ENCODE measurements at places on chromosomes 3 and 15.
A peak's percentile ranks its signal among the peaks of the same experiment; 100 is the strongest.

GRCh38 chr3:195818301-195818700 lies 6.6 kb upstream of the MUC4 start:
- no peak for DNase-seq

DNA sequence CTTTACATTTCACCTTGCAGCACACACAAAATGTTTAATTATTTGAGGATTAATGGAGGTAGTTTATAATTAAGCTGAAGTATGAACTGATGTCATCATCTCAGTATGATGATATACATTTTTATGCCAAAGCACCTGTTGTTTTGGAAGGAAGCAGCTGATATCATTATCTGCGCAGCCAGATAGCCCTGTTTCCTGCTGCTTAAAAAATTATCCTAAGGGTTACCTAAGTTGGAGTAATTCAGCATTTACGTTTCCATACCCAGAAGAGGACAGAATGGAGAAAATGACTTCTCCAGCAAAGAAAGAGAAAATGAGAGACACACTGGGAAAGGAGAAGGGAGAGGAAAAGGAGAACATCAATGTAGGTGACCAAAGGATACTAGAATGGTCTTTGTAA lies 370.3 kb upstream of the PLSCR5 start:
- DNase-seq, result no peak

- no peak for DNase-seq
Observed at GRCh38 chr15:57150066-57150865, 226.0 kb upstream of the CGNL1 start.

DNA sequence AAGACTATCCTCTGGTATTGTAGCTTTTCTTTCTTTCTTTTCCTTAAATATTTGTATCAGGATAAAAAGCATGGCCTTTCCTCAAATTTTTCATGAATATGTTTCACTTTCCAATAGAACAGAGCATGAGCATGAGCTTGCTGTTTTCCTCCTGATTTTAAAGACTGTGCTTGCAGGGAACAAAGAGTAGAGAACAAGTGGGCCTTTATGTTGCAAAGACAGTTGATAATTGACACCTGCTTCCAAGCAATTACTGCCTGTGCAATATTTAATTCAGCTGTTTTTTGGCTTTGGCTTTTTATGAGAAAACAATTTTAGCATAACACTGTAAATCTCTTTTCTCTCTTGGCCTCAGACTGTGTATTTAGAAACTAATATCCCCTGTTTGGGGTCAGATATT lies 263.6 kb upstream of the AZI2 start:
- DNase-seq, result no peak

DNA sequence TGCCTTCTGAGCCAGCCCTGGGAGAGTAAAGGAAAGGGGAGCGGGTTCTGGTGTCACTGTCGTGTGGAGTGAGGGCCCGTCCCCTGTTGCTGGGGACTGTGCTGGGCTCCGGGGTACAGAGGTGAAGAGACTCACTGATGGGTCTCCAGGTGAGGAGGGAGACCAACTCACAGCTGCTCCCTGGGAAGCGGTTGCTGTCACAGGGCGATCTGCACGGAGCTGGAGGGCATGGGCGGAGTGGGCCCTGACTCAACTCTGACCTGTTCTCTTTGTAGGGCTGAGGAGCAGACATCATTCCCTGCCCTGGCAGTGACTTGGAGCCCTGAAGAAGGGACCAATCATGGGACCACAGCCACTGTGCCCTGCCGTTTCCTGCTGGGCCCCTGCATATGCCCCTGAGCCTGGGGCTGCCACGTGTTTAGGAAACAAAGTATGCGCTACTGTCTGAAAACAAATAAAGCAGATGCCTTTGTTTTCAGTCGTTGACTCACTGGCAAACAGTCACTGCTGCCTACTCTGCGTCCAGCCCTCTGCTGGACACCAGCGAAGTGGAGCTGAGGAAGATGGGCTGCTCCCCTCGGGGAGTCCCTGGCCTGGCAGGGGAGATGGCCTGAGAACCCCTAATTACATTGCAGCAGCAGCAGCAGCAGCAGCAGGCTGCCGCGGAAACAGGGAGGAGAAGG lies 22.9 kb upstream of the PLXNA1 start:
- no peak for DNase-seq

GRCh38 chr3:184238246-184238818 lies 8.9 kb downstream of the VWA5B2 start:
- DNase-seq, result no peak

DNA sequence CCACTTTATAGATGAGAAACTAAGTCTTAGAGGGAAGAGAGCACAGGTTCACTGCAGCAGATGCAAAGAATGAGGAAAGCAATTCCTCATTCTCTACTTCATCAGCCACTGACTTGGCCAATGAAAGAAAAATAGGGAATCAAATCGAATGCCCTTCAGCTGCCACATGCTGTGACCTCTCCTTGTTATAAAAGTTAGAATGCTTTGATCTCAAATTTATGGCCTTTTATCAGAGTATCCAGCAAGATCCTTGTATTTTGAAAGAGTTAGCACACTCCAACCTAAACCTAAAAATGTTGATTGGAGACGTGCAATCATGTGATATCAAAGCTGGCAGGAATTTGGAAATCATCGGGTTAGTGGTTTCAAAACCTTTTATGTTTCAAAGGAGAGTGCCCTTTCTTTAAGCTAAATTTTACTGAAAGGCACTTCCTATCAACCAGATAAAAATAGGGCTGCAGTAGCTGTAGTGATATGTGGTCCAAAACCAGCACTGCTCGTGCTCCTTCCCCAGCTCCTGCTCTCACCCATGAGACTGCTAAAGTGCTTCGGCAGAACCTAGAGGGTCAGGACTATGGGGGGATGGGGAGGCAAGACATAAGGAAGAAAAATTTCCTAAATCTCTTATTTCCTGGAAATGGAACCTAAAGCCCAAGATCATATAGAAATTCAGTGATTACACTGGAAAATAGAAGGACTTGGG lies 617.0 kb downstream of the PYDC2 start:
- no peak for DNase-seq

GRCh38 chr3:22935040-22935439 lies 268.1 kb upstream of the UBE2E2 start:
- DNase-seq, result no peak

- no peak for DNase-seq
Observed at GRCh38 chr3:188721312-188721711, 450.5 kb upstream of the TPRG1 start.

GRCh38 chr15:29331669-29332068 lies 62.0 kb upstream of the NSMCE3 start:
- no peak for DNase-seq

DNA sequence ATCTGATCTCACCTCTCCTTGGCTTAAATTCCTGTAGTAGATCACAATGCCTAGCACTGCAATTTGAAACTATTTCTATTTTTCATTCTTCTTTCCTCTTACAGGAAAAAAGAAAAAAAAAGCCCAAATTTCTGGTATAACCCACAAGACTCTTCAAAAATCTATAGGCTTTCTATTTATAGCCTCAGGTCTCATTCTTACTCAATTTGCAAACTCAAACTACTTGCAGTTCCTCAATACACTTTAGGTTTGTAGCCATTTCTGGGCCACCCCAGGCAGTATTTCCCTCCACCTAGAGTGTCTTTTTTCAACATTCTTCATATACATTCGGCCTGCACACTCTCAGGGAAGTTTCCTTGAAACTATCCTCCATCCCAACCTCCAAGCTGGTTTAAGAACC lies 169.0 kb downstream of the TBC1D5 start:
- DNase-seq, result no peak

- DNase-seq, result no peak
Observed at GRCh38 chr3:8895829-8896228, 67.4 kb downstream of the RAD18 start.

GRCh38 chr3:26624209-26624765 lies 1.7 kb downstream of the LRRC3B start:
- peak; percentile 66 for DNase-seq

GRCh38 chr3:130851277-130851676 lies 42.6 kb upstream of the ATP2C1 start:
- no peak for DNase-seq

DNA sequence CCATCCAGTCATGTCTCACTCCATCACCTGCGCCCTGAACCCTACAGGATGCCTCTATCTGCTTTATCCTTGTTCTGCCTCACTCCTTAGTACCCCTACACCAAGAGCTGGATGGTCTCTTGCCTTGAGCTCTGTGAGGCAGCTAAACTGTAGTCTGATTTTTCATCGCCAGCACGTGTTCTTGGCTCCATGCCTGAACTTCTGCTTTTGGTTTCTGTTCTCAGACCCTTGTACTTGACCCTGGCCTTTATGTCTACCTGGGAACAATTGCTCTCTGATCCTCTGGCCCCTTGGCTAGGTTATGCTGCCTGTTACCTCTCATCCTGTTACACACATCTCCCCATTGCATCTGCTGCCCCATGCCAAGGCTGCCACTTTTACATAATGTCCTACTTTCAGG lies 318.0 kb upstream of the LMCD1 start:
- no peak for DNase-seq

- DNase-seq, result no peak
Observed at GRCh38 chr3:194100856-194101390, 35.0 kb upstream of the HES1 start.

GRCh38 chr15:58690703-58691102 lies 58.8 kb downstream of the ADAM10 start:
- DNase-seq, result no peak

DNA sequence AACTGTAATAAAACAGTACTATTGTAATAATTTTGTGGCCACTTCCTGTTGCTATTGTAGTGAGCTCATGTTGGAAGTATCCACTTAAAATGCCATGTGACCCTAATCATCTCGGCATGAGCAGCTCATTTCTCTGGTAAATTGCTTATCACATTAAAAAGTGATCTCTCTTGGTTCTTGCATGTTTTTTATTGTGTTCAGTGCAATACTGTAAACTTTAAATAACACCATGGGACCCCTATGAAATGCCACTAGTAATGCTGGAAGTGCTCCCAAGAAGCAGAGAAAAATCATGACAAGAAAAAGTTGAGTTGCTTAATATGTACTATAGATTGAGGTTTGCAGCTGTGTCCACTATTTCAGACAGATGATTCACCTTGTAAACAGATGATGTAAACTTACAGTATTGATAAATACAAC lies 45.6 kb downstream of the NMD3 start:
- DNase-seq, result no peak

DNA sequence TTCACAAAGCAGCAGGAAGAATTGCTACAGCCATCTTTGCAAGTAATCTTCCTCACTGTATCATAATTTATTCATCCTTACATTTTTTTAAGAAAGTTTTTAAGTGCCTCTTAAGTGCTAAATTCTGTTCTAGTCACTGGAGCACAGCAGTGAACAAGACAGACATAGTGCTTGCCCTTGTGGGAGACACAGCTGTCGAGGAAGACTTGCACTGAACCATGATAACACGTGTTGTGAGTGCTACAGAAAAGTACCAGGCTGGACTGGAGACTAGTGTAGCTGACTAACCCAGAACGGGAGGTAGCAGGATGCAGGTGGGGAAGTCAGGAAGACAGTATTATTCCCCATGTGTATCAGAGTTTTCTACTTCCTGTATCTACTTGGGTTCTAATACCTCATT lies 300.6 kb downstream of the TBL1XR1 start:
- DNase-seq, result no peak

GRCh38 chr3:17580901-17581300 lies 161.5 kb downstream of the TBC1D5 start:
- no peak for DNase-seq

- no peak for DNase-seq
Observed at GRCh38 chr3:54358969-54359694, 236.8 kb downstream of the CACNA2D3 start.

DNA sequence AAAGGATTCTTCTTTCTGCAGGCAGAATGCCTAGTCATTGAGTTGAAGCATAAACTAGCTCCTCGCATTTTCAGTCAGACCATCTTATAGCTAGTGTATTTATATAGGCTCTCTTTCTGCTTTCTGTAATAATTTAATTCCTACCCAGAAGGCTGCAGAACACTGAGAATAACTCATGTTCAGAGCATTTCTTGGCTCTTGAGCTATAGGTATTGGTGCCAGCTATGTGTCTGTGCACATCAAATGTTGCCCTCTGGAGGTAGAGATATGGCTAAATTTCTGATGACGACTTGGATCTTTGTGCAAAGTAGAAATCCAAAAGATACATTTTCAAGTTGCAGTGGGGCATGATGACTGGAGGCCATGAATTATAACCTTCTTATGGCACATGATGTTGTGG lies 336.2 kb upstream of the TPM1 start:
- DNase-seq, result no peak

- DNase-seq, result no peak
Observed at GRCh38 chr15:52924630-52925029, 134.5 kb upstream of the ONECUT1 start.

DNA sequence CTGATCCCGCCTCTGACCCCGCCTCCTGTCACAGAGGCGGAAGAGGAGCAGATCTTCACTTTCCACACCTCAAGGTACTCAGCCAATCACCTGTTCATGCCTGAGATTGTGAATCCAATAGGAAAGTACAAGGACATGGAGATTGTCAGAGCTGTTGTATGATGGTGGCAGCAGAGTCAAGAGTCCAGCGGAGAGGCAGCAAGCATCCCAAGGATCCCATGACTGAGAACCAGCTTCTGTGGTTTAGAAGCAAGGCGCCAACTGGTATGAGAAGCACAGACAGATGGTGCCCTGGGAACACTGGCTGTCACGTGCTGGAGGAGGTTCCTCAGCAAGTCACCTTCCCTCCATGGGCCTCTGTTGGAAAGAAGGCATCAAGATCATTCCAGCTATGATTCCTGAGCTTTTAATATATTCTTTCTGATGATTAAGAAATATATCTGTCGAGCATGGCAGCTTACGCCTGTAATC lies 93.9 kb downstream of the CPN2 start:
- DNase-seq, result no peak

GRCh38 chr3:197883541-197883940 lies 66.4 kb upstream of the RPL35A start:
- DNase-seq, result no peak

DNA sequence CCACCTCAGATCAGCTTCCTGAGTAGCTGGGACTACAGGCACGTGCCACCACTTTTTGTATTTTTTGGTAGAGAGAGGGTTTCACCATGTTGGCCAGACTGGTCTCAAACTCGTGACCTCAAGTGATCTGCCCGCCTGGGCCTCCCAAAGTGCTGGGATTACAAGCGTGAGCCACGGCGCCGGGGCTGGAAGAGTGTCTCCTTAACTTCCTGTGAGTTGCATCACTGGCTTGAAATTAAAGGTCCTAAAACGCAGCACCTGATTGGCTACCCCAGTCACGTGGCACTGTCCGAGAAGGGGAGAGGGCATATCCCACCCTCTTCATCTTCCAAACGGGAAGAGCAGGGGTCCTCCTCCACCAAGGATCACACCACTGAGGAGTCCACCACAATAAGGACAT lies 5.5 kb upstream of the FAM174B start:
- no peak for DNase-seq

GRCh38 chr3:36211652-36211999 lies 168.7 kb upstream of the STAC start:
- DNase-seq, result no peak

Data from type B pancreatic cell (in vitro differentiated cells).